Central memory CD4-positive, alpha-beta T cell (primary cell): ENCODE measurements at places on chromosomes 7 and 10.

DNA sequence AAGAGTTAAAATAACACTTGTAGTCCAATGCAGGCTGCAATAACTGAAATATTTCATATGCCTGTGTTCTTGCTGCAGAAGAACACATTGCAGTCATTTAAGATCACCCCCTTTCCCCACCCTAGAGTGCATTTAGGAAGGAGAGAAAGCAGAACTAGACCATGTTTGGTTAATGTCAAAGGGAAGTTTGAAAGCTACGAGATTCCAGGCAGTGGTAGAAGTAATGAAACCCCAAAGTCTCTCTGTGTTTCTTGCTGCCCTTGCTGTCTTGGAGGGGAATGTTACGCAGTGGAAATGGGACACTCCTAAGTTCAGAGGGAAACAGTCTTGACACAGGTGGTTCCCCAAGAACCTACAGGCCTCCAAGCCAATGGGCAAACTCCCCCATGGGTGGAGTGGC is 242.9 kb downstream of the PTEN start:
- DNase-seq: no peak

DNA sequence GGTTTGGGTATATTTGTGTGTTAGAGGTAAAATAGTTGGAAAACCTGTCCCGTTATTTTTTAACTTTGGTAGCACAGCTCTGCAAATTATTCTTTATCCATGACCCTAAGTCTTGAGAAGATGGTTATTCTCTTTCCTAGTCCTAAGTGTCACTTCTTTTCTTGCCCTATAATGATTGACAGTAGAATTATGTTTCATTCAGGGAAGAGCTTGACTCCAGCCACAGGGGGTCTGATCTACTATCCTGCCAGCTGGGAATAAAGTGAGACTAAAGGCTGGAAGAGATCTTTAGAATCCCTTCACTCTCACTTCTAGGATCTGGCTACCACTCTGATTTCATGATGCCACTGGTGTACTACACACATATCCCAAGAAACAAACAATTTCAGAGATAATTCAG is 90.4 kb downstream of the PHTF2 start:
- DNase-seq: no peak

GRCh38 chr10:48797830-48798229 is 113.2 kb downstream of the WDFY4 start:
- no peak for DNase-seq

DNA sequence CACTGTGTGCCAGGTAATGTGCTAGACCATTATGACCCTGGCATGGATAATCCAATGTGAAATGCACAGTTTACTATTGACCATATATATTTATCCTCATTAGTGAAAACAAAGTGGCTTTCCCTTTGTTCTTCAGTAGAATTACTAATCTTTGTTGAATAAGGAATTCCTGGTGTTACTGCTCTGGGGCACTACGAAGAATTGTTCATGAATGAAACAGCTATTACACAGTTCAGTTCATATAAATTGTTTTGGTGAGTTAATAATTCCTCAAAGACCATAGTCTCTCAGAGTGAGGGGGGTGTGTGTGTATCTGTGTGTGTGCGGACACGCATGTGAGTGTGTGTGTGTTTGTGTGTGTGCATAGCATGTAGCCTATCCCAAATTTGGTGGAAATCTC is 668.0 kb upstream of the MBL2 start:
- DNase-seq: no peak

DNA sequence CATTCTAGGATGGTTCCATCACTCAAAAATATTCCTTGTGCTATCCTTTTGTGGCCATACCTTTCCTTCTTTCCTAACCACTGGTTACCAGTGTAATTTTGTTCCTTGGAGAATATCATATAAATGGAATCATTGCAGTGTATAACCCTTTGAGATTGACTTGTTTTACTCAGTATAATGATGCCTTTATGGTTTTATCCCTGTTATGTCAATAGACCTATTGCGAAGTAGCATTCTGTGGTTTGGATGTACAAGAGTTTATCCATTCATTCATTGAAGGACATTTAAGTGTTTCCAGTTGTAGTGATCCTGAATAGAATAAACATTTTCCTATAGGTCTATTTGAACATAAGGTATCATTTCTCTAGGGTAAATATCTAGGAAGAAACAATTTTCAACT is 54.2 kb downstream of the RBM33 start:
- no peak for DNase-seq

- DNase-seq: no peak
These were observed 1.4 kb downstream of the CDK5 start for GRCh38 chr7:151056283-151056665.

- no peak for DNase-seq
These were observed 143.5 kb upstream of the ASAH2 start for GRCh38 chr10:50394832-50395231.

DNA sequence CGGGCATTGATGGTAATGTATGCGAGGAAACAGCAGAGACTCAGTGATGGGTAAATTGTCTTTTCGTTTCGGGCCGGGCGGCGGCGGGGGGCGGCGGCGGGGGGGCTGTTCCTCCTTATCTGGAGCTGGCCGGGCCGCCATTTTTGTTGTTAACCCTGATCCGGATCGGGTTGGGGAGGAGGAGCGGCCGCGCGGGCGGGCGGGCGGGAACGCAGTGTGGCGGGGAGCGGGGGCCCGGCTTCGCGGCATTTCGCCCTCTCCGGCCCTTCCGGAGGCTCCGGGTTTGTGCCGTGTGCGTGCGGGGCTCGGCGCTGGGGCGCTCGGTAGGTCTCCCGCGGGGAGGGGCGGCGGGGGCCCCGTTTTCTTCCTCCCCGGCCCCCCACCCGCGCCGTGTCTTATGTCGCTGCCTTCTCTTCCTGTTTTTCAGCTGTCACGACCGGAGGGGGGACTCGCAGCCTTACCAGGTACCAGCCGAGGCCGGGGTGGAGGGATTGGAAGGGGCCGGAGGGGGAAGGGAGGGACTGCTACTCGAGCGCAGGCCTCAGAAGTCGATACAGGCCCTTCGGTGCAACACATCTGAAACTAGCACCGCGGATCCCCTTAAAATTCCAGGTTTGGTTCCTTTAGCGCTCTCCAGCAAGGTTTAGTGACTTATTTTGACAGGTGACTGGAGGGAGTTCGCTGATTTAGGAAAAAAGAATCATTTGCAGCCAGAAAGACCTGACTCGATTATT is 820 bp downstream of the WAC start:
- peak; percentile 63 for DNase-seq

DNA sequence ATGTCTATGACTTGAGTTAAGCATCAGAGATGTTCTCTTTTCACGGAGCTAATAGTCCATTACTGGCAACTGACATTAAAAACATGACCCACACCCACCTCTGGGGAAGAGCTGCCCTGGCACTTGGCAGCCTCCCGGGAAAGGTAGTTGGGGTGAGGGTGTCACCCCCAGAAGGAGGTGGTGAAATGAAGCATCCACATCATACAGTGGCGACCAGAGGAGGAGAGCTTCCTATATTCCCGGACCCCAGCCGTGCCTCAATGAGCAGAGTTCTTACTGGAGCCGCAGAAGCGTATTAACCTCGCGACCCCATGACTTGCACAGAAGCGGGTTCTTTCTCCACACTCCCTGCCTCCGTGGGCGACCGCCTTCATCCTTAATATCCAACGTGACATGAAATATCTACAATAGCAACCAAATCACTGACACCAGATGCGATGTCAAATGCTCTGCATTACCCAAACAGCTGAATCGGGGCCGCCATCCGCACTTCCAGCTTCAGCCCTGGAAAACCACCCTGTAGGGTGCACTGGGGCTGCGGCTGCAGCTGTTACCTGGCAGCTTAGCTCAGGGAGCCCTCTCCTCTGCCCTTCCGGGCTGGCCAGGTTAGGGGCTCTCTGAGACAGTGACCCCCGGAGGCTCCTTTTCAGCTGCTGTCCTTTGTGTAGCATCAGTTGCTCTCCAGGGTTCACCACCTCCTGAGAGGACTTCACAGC is 103.1 kb upstream of the PARD3 start:
- DNase-seq: no peak

- no peak for DNase-seq
These were observed 26.2 kb downstream of the ABLIM1 start for GRCh38 chr10:114631666-114632417.

GRCh38 chr10:80122110-80122710 is 10.3 kb upstream of the PLAC9 start:
- no peak for DNase-seq

DNA sequence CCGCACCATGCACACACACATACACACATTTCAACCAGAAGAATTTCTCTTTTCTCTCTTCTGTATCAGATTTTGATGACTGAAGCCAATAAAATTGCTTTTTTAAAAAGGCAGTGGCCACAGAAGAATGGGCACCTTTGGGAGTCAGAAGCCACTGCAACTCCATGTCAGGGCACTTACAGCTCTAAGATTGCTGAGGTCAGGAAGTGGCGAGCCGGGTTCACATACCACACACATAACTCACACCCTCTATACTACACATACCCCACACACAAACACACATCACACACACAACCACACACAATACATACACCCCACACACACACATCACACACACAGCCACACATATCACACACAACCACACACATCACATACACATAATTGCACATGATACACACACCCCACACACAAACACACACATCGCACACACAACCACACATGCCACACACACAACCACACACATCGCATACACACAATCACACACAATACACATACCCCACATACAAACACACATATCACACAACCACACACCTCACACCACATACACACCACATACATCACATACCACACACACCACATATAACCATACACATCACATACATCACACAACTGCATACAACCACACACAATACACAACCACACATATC is 31.2 kb downstream of the GPRIN2 start:
- no peak for DNase-seq

GRCh38 chr10:63084690-63085382 is 48.3 kb upstream of the NRBF2 start:
- no peak for DNase-seq

GRCh38 chr10:88744002-88744401 is 15.8 kb upstream of the LIPN start:
- no peak for DNase-seq

- no peak for DNase-seq
These were observed 91.7 kb upstream of the IL6 start for GRCh38 chr7:22635349-22635748.

DNA sequence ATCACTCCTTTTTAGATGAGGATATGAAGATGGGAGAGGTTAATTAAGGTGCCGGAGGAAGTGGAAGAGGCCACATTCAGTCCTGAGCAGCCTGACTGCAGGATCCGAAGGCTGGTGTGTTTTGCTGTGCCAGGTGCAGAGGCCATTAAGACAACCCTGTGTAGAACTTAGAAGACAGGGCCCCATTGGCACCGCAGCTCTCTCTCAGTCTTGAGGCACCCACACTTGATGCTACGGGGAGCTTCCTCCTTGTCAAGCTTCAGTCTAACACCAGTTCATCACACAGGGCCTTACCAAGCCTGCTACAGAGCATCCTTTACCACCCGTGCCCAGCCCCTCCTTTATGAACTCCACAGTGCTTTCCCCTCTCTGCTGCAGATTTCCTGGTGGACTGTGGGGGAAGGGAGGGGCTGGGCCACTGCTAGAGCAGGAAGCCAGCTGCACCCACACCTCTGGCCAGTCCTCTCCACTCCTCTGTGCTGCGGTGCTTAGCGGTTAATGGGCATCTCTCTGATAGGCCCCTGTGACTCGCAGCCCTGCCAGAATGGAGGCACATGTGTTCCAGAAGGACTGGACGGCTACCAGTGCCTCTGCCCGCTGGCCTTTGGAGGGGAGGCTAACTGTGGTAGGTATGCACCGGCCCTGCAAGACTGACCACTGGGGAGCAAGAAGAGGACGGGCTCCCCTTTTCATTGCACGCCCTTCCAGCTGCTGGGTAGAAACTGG is 45.5 kb downstream of the VWA2 start:
- no peak for DNase-seq

GRCh38 chr7:120654241-120654640 is 203.7 kb downstream of the TSPAN12 start:
- DNase-seq: no peak

DNA sequence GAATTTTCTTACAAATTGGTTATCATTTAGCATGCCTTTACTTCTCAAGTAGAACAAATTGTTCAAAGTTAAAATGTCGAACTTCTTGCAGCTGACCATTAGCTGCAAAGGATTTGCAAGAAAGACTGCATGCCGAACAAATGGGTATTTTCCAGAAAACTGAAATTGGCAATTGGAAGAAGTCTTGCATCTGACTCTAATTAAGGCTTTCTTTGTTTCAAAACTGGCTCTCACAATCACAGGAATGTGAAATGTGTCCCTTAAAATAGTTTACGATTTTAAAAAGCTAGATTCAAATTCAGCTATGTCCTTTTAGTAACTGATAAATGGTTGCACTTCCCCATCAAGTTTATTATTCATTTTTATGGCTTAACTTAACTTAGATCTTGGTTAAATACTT is 207.9 kb downstream of the ARL4A start:
- DNase-seq: no peak

GRCh38 chr7:143214789-143215679 is 6.8 kb upstream of the TAS2R40 start:
- DNase-seq: peak; percentile 73

- DNase-seq: peak; percentile 40
These were observed 61.8 kb downstream of the ADD3 start for GRCh38 chr10:110069502-110069982.

DNA sequence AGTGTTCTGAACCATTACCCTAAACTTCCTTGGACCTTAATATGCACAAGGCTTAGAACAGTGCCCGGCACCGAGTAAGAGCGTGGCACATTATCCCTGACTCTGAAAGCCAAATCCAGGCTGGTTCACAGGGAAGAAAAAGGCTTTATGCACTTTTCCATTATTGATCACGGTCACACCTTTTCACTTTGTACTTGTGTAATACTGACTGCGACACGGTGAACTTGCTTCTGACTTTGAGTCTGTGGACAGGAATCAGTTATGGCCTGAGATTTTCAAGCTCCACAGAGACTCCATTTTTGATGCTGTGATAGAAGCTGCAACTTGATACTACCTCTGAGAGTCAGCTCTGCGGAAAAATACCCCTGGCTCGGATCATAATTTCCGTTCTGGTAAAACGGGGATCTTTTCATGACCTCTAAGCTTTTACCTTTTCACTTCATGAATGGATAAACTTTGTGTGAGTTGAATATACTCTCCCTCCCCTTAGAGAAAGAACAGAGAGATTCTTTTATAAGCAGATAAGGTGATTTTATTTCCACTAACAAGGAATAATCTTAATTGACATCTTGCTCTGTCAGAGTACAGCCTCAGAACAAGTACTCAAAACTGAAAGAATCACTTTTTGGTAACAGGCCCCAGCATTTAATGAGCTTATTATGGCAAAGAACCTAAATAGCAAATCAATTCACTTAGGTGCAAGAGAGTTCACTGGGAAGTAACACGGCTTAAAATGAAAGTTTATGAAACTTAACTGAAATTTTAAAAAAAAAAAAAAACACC is 88.8 kb downstream of the ELMO1 start:
- no peak for DNase-seq

GRCh38 chr10:38054361-38054797 is 39.8 kb upstream of the ZNF37A start:
- DNase-seq: no peak

DNA sequence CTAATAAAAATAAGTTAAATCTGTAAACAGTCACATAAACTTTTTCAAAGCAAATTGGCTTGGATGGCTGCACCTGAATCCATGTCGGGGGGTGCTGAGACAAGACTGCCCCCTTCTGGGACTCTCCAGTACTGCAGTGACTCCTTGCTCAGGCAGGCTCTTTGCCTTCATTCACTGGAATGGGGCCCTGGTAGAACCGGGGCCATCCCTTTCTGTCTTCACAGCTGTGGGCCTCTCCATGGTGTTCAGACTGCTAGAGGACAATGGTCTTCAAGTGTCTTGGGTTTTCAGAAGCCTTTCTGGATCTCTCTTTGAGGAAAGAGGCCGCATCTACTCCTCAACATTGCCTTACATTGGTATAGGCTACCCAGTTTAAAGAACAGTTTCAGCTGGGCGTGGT is 16.1 kb upstream of the IMPDH1 start:
- DNase-seq: peak; percentile 68

- DNase-seq: no peak
These were observed 288.9 kb downstream of the KCNMA1 start for GRCh38 chr10:77348751-77349150.
